Body of pancreas (tissue), 4 donors: ENCODE measurements at places on chromosomes 2 and 18. TPM values are rescaled to one million over a fixed set of nuclear protein-coding genes. Genes with fewer than 3 reads are reported as not detected.

- no peak for DNase-seq
Observed at GRCh38 chr2:238502088-238502810, 75.5 kb downstream of the ASB1 start.

- no peak for DNase-seq
Observed at GRCh38 chr2:217599906-217600305, 402.9 kb downstream of the TNS1 start.

- DNase-seq, result no peak
Observed at GRCh38 chr2:112757265-112757664, 7.1 kb downstream of the CKAP2L start.

- no peak for DNase-seq
Observed at GRCh38 chr2:199383021-199383420, 74.7 kb downstream of the SATB2 start.

- no peak for DNase-seq
Observed at GRCh38 chr2:108029912-108030311, 43.6 kb downstream of the SLC5A7 start.

GRCh38 chr2:215119847-215120246 lies 18.6 kb downstream of the ABCA12 start:
- DNase-seq, result no peak

DNA sequence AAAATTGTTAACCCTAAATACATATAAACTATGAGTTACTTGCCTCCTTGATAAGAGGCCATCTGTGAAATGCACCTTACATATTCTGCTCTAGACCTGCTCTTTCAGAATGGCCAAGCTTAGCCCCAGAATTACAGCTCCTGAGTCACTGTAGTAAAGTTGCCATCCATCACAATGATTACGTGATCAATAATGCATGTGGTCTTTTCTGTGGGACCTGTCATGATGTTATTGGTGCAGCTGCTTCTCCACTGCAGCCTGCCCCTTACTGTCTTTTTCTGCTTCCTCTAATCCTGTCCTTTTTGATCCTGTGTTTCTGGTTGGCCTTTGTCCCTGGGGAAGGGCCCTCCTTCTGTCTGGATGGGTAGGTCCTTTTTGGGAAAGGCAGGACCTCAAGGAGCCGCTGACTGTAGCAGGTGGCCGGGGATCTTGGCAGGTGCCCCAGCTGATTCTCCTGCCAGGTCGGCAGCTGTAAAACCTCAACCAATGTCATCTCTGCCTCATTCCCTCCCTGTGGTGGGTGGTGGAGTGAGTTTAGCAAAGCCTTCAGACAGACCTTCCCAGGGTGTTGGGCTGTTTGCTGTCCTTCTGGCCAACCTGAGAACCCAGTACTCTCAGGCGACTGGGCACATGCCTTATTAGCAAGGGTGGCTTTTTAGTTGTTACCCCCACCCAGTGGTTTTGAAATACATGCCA lies 126.2 kb upstream of the EML6 start:
- peak; percentile 85 for DNase-seq

SERPINB11 gene
- not detected for total RNA-seq

COL3A1 gene
- 54.7 TPM for total RNA-seq

CCDC178 gene
- 0.33 TPM for total RNA-seq
